ENCODE measurements at places on chromosomes 7 and 10.

DNA sequence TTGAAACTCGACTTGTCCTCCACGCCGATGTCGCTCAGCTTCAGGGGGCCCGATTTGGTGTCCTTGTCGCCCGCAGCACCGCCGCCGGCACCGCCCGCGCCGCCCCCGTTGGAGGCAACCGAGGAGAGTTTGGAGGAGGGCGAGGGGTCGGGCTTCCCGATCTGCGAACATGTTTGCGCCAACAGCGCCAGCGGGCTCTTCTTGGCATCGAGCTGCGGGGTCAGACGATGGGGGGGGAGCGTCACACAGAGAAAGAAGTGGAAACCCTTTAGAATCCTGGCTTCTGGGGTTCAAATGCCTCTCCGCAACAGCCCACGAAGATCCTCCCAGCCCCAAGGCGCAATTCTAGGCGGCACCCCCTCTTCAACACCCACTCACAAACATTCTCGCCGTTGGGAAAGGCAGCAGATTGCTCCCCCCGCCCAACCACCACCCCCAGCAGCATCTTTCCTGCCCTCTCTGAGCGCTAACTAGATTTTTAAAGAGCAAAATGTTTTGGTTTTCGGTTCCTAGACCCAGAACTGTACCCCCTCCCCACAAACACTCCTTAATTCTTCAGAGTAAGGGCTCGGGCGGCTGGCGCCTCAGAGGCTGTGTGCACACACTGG lies 1.3 kb downstream of the ZNF503 start:
- no peak for DNase-seq

GRCh38 chr7:130272381-130273080 lies 5.9 kb downstream of the CPA2 start:
- peak; percentile 63 for DNase-seq

DNA sequence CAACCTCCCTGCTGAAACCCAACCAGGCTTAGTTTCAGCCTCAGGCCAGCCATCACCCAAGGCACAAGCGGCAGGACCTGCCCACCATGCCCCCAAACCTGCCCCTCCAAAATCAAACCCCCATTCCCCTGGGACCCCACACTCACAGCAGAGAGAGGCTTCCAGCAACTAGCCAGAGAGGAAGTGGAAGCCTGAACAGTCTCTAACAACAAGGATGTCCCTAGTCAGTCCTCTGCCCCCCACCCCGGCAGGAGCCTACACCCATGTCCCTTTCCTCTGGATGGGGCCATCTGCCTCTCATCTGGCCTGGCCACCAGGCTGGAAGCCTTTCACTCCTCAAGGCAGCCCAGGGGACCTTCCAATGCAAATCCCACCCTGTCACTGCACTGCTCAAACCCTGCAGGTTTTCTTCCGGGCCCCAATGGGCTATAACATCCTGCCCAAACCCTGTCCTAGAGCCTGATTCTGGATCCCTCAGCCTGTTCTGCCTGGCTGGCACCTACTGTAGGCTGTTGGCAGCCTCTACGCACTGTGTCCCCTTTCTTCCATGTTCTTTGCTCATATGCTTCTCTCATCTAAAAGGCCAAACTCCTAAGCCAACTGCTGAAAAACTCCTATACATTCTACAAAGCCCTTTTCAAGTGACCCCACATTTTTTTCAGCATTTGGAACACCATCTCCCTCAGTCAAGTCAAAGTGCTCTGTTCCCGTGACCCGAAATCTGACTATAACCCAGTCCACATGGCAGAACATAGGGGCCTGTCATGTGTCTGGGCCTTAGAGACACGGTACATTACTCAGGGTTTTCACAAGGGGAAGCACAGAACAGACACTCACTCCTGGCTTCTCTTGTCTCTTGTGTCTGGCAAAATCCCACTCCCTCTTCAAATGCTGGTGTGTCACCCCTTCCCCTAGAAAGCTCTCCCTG lies 253.3 kb downstream of the TNS3 start:
- DNase-seq, result no peak

DNA sequence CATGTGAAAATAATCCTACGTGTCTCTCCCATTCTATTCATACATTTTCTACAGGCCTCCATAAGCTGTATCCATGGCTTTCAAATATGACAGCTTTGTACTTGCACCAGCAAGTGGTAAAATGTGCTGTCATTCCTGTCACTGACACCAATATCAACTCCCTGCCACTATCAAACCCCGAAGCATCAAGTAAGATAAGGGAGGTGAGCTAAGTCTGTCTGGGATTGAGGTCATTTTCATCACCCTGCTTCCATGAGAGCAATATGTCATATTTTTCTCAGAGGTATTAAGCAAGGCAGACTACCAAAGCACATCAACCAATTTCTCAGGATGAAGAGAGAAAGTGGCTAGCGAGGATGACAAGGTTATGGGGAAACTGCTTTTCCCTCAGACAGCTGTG lies 11.1 kb downstream of the GPR22 start:
- no peak for DNase-seq

DNA sequence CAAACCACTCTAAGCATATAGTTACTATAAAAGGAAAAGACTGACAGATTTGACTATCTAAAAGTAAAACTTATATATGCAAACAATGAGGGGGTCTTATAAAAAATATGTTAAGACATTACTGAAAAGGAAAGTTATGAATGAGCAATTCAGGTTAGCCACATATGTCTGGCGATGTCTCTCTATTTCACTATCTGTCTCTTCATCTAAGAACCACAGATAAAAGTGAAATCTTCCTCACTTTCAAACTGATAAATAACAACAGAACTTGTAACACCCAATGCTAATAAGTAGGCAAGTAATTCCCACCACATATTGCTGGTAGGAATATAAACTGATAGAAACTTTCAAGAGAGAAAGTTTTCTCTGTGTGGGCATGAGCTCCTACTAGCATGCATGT lies 138.2 kb downstream of the CHCHD3 start:
- no peak for DNase-seq

GRCh38 chr10:43076876-43077420 lies at the start of gene RET:
RET (plus strand) TSS chr10:43077069; CDS start chr10:43077259, 190 bp downstream.
- no peak for DNase-seq

DNA sequence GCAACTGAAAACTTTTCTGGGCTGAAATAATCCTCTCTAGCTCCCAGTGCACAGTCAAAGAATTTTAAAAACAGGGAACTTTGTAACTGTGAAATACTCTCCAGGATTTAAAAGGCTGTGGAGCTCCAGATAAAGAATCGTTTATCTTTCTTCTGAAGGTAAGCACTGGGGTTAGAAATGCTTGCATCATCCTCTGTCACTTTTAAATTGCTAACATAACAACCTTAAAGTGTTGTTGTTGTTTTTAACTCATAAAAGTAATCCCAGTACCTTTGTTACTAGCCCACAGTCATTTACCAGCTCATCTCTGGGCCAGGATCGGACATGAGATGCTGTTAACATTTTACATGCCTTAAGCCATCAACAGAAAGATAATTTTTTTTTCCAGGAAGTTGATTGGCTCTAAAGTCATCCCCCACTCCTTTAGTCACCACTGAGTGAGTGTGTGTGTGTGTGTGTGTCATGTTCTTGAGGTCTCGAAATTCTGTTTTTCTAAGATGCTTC lies at the start of gene SLC39A12:
Gene SLC39A12 (plus strand): TSS at position 51 of the 504 bp plus-strand sequence. CDS start 1,359 bp downstream, outside the sequence.
- no peak for DNase-seq

- DNase-seq, result no peak
Observed at GRCh38 chr7:104241538-104242209, 33.9 kb upstream of the ORC5 start.

DNA sequence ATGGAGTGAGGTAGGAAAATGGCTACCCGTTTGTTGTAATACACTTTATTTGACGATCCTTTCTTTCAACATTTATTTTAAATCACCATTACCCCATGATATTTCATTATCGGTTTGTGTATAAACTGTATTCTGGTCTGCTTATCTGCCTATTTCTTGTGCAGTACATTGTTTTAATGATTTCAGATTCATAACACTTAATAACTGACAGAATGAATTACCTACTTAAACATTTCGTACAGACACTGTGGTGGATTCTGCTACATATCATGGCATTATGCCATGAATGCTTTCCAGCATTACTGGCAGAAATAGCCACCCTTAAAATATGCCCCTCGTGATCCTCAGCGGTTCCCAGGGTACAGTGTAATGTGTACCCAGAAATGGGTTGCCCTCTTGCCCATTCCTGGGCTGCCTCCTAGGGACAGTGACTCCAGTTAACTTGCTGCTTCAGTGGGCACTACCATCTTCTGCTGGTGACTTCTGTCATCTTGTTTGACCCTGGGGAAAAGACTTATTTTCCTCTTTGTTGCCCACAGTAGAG lies 74.5 kb downstream of the C1GALT1 start:
- no peak for DNase-seq

DNA sequence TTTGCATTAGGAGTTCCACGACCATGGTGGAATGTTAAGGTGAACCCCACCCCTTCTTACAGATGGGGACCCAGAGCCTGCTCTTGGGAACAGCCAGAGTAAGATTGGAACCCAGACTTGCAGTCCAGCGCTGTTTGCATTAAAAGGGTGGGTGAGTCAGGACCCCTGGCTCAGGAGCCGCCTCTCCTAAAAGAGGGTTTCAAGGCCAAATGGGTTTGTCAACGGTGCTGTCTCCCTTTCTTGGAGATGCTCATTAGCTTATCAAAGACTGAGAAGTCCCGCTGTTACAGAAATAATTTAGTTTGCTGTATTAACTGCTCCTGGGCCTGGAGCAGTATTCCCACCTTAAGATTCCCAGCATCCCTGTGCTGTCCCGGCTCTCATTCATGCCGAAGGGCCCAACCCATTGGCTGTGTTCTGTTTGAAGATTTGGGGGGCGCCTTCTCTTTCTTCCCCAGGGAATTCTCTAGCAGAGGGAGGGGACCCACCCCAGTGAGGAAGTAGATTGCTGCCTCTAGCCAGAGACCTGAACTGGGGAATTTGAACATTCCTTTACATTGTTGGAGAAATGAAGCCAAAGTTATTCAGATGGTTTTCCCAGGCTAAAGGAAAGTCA lies 1.8 kb downstream of the MARVELD1 start:
- no peak for DNase-seq

DNA sequence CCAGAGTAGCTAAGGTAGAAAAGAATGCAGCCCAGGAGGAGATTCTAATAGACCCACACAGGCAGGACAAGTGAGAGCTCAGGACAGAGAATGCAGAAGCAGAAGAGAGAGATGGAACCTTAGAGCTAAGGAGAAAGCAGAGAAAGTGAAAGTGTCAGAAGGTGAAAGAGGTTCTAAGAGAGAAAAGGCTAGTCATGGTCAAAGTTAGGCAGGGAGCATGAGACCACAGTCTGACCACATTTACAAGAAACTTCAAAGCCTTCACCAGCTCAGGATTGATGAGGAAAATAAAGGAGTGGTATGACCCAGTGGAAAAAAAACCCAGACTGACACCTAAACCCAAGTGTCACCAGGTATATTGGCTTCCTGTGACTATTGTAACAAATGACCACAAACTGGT lies 131.8 kb upstream of the WDR11 start:
- no peak for DNase-seq

GRCh38 chr7:44771358-44771757 lies 22.7 kb downstream of the ZMIZ2 start:
- no peak for DNase-seq

DNA sequence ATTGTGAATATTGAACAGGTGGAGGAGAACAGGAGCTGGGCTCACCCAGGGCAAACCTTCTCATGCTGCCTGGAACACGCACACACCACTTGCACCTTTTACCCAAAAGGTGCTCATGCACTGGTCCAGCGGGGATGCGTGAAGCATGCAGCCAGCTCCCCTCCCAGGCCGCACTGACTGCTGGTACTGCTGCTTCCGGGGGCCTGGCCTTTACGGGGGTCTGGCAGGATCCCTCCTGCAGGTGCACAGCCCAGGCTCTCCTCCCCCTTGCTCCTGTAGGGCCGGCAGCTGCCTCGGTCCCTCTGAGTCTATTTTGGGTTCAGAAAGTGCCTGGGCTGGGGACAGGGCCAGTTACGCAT lies 221.7 kb downstream of the DNAJB6 start:
- DNase-seq, result no peak

DNA sequence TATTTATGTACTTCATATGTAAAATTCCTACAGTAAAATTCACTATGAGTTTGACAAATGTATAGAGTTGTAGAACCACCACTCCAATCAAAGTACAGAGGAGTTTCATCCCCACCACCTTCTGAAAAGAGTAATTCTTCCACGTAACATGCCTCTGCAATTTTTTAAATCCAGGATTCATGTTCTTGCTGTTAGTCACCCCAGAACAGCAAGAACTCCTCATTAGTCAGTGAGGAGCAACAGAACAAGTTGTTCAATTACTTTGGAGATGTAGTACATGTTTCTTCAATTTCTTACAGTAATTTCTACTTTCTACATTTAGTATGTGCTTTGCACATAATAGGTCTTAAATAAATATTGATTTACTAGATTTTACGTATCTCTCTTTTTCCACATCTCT lies 248.1 kb downstream of the ABCA13 start:
- DNase-seq, result no peak

DNA sequence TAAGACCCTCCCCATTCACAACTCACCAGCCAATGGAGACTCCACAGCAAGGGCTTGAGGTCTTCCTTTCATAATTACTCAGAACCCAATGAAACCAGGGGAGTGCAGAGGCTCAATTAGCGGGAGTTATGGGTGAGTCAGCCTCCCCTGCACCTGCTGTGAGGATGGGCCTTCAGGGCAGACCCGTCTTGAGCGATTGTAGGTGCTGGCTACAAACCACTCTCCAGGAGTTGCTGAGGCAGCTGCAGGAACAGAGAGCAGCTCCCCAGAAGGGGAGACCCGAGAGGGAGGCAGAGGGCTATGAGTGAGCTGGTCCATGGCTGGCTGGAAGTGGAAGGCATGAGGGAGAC lies 58.5 kb upstream of the SORCS3 start:
- no peak for DNase-seq

DNA sequence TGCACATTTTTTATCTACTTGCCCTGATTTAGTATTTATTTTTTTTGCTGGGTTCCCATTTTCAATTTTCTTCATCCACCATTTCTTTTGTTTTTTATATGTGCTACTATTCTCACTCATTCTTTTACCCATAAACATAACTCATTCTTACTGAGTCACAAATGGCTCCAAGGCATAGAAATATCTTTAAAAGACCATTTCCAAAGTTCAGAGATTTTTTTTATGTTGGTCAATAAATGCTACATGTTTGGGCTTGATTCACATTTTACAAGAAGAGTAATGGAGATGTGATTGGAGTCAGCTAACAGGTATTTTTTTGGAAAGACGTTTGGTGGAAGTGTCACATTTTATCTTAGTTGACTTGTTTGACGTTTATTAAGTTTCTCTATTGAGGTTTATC lies 1303.2 kb upstream of the LRRTM3 start:
- no peak for DNase-seq

All from NCI-H446 treated with DMSO at 0.1 percent for 48 hours (cell line).